ENCODE measurements at places on chromosomes 12 and 14.
A peak's percentile ranks its signal among the peaks of the same experiment; 100 is the strongest.

GRCh38 chr14:74516451-74517160, 23.0 kb downstream of the ISCA2 start:
- DNase-seq = no peak

DNA sequence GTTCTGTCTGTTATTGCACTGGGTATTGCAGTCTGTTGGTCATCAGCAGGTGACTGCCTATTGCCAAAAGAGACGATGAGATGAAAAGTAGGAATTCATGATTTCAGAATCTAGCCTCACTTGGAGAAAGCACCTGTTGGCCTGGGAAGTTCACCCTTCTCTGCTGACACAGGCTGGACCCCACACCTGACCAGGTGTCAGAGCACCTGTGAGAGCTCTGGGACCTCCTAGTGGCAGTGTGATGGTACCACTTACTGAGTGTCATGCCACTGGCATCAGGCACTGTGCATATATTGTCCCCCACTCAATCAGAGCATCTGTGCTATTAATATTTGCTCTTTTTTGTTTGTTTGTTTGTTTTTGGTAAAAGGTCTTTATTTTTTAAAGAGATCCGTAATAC, 68.0 kb downstream of the RASSF3 start:
- DNase-seq = no peak

DNA sequence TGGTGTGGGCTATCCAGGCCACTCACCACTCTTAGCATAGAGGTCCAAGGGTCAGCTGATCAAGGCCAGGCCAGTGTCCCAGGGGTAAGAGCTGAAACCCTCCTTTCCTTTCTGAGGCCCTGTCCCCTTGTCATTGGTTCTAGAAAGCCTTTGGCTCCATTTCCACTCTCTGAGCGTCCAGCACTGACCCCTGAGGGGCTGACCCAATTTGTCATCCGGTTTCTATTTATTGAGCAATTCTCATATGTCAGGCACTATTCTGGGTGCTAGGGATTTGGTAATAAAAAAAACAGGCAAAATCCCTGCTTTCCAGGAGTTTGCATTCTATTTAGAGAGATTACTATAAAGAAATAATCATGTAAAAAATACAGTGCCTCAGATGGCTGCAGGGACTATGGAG, 3.4 kb downstream of the KRT77 start:
- DNase-seq = no peak

DNA sequence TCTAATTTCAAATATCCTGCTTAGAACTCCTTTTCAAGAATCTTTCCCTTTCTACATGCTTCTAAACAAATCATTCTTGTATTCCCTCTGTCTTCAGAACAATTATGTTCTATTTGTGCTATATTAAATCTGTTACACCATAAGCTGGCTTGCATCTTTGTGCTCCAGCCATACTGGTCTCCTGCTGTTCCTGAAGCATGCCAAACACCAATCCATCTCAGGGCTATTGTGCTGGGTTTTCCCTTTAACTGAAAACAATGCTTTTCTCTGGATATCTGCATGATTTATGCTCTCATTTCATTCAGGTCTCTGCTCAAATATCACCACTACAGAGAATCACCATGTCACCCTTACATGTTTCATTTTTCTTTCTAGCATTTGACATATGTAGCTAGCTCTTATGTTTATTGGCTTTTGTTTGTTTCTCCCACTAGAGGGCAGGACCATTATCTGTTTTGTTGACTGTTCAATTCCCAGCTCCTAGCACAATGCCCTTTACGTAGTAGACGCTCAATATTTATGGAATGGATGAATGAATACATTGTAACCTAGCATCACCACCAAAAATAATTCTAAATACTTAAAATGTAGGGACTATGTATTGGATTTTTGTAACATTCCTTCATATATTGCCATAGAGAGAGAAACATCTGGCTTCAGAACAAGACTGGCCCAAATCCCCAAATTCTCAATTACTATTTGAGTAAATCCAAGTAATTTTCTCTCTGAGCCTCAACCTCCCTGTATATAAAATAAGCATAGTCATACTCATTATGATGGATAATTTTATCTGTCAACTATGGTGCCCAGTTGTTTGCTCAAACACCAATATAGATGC, 302.0 kb upstream of the SYT1 start:
- DNase-seq = no peak

DNA sequence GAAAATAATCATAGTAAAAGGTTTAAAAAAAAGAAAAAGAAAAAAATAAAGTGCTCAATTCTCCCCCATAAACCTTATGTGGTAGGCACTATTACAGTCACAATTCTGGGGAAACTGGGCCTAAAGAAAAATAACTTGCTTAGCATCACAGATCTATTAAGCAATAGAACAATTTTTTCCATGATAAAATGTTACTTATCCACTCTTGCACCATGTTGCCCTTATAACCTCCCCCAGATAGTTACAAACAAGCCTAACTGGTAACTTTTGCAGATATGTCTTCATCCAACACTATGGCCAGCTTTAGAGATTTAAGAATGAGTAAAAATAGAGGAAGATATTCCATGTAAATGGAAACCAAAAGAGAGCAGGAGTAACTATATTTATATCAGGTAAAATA, 164.8 kb downstream of the DUSP6 start:
- DNase-seq = no peak

- DNase-seq = no peak
Observed at GRCh38 chr12:27253347-27253746, 9.3 kb downstream of the STK38L start.

- DNase-seq = peak; percentile 80
Observed at GRCh38 chr14:104604458-104605449, at the start of gene TMEM179. TMEM179 (minus strand) TSS chr14:104604772; CDS start chr14:104604741, 31 bp downstream.

DNA sequence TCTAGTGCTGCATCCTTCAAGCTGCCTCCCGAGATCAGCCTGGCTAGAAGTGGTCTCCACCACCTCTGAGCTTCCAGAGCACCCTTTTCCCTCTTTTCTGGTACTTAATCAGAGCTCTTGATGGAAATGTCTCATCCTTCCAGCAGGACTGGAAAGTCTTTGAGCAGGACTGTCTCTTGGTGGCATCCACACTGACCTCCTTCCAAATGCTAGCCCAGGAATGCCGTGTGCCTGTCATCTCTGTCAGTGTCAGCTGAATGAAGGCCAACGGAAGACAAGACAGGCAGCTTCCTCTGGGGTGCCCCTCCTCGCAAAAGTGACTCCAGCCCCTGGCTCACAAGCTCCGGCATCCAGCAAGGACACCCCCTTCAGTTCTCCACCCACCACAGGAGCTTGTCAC, 171.3 kb upstream of the FKBP4 start:
- DNase-seq = no peak

- no peak for DNase-seq
Observed at GRCh38 chr12:68870011-68870410, 62.0 kb downstream of the MDM2 start.

- no peak for DNase-seq
Observed at GRCh38 chr12:117042862-117043261, 56.4 kb downstream of the TESC start.

GRCh38 chr12:125079648-125080645, 14.7 kb downstream of the AACS start:
- no peak for DNase-seq

GRCh38 chr12:24901576-24902461, 47.1 kb downstream of the BCAT1 start:
- DNase-seq = peak; percentile 77

GRCh38 chr12:122928404-122929147, 32.7 kb upstream of the VPS37B start:
- DNase-seq = no peak

GRCh38 chr12:34298971-34299801, 276.9 kb downstream of the ALG10 start:
- no peak for DNase-seq

GRCh38 chr14:20387576-20387975, 25.7 kb downstream of the TEP1 start:
- no peak for DNase-seq
